Upper lobe of left lung (tissue), 6 donors: ENCODE measurements at places on chromosomes 1 and 21. TPM values are rescaled to one million over a fixed set of nuclear protein-coding genes. Genes with fewer than 3 reads are reported as not detected.

DNA sequence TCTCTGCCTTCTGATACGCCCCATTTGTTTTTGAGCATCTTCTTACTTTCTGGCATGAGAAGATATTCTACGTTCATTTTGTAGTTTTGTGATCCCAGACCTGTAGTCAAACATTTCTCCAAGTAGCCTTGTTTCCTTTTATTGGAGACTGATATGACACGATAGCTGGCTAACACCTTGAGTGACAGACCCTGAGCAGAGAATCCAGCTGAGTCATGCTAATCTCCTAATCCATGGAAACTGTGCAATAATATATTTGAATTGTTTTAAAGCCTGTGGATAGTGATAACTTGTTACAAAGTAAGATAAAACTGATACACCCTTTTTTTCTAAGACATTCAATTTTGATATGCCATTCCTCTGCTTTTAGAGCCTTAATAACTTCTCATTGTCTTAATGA, 1.2 kb upstream of the IFI44L start:
- peak overlapping the region; percentile 84 for H3K27ac ChIP-seq
- no peak for DNase-seq
- no peaks in the 10 kb centered on the region for H3K27me3 ChIP-seq
- H3K36me3 ChIP-seq, result no peaks in the 10 kb centered on the region
- no peak overlapping the region for H3K4me3 ChIP-seq

FRRS1 gene
- total RNA-seq, result 9.6 TPM

ILDR2 gene
- 0.40 TPM for total RNA-seq

GRCh38 chr1:209809611-209810010, 3.7 kb upstream of the IRF6 start:
- no peaks in the 10 kb centered on the region for H3K36me3 ChIP-seq
- H3K4me3 ChIP-seq, result no peak overlapping the region
- no peak overlapping the region for H3K27ac ChIP-seq
- no peaks in the 10 kb centered on the region for H3K27me3 ChIP-seq

GRCh38 chr1:41440321-41441085, 44.0 kb downstream of the EDN2 start:
- H3K27ac ChIP-seq, result no peak overlapping the region
- no peaks in the 10 kb centered on the region for H3K4me1 ChIP-seq
- no peak overlapping the region for H3K4me3 ChIP-seq
- no peak for DNase-seq
- no peaks in the 10 kb centered on the region for H3K27me3 ChIP-seq

DNA sequence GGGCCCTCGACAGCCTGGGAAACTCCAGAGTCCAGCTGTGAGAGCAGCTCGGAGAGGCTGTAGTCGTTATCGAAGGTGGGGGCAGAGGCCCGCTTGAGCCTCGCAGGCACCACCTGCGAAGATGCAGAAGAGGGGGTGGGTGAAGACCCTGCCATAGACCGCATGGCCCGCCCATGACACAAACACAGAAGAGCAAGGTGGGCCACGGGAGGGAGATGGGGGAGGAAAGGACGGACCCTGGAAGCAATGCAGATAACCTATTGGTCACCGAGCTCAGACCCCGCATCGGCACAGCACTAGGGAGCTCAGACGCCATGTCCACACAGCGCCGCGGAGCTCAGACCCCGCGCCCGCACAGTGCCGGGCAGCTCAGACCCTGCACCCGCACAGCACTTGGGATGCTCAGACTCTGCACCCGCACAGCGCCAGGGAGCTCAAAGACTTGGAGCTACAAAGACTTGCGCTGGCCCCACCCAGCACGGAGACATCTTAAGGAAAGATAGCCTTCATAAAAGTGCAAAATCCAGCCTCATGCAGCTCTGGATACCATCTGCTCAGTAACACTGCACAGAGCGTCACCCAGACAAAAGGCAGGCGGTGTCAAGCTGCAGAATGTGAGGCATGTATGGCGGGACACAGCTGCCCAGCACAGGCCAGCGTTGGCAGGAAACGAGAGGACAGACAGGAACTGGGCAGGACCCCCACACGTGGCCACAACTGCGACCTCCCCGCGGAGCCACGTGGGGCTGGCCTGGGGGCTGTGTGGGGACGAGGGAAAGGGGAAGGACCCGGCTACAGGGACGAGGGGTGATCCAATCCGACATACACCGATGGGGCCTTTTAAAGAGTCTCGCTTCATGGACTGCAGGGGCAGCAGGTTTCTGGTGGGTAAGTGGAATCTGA, 22.6 kb downstream of the RIPK4 start:
- no peak overlapping the region for H3K4me3 ChIP-seq
- H3K27ac ChIP-seq, result no peak overlapping the region
- no peak for DNase-seq
- no peaks in the 10 kb centered on the region for H3K27me3 ChIP-seq

DNA sequence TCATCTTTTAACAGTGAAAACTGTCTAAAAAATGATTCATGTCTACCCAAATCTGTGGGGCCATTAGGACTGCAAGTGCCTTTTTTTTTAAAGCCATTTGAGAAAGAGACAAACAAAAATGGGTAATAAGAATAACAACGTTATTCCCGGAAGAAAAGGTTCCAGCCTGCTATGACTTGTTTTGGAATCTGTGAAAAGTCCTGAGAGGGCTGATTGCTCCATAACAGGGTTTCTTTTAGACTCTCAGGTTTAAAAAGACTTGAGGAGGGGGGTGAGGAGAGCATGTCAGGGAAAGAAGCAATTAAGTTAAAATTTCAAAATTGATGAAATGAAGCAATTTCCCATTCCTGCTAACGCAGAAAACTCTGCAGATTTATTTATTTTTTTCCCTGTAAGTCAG, 56.4 kb downstream of the CACHD1 start:
- peaks cover 7% of the 10 kb centered on the region for H3K4me1 ChIP-seq
- H3K36me3 ChIP-seq, result no peaks in the 10 kb centered on the region
- no peaks in the 10 kb centered on the region for H3K27me3 ChIP-seq
- H3K4me3 ChIP-seq, result no peak overlapping the region
- H3K27ac ChIP-seq, result peak overlapping the region; percentile 53
- DNase-seq, result no peak

GRCh38 chr1:118881751-118882150, 106.4 kb downstream of the TBX15 start:
- no peaks in the 10 kb centered on the region for H3K36me3 ChIP-seq
- no peaks in the 10 kb centered on the region for H3K4me1 ChIP-seq
- no peak overlapping the region for H3K4me3 ChIP-seq
- no peak overlapping the region for H3K27ac ChIP-seq
- DNase-seq, result no peak

DNA sequence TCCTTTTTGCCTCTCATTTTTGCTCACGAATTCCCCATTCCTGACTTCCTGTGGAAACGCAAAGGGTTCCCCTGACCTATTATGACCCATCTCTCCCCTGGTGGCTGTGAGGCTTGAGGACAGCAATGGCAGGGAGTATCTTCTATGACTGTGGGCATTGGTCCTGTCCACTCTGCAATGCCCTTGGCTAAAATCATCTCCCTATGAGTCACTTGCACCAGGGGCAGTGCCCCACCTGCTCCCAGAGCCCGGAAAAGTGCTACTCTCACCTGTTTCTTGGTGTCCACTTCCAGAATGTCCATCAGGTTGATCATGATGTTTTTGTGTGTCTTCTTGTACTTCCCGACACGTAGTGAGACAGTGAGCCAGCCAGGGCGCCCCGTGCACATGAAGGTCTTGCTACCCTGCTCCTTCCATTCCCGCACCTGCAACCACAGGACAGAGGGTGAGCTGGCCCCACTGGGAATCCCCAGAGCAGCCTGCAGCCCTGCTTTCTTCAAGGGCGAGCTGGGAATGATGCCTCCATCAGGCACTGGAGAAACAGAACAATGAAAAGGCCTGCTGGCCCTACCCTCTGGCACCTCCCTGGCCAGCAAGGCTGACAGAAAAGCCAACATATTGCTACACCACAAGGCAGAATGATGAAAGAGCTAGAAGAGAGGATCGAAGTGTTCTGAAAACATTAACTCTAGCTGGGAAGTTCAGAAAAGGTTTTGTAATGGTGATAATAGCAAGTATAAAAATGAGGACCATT, 3.5 kb downstream of the DHCR24 start:
- H3K27me3 ChIP-seq, result no peaks in the 10 kb centered on the region
- H3K4me3 ChIP-seq, result peak overlapping the region; percentile 90
- no peaks in the 10 kb centered on the region for H3K36me3 ChIP-seq
- peaks cover 48% of the 10 kb centered on the region for H3K4me1 ChIP-seq

GRCh38 chr1:52552236-52552504, 722 bp downstream of the TUT4 start:
- H3K36me3 ChIP-seq, result no peaks in the 10 kb centered on the region
- peaks cover 12% of the 10 kb centered on the region for H3K4me1 ChIP-seq
- peak overlapping the region; percentile 97 for H3K4me3 ChIP-seq
- H3K27me3 ChIP-seq, result no peaks in the 10 kb centered on the region
- peak overlapping the region; percentile 93 for H3K27ac ChIP-seq

DNA sequence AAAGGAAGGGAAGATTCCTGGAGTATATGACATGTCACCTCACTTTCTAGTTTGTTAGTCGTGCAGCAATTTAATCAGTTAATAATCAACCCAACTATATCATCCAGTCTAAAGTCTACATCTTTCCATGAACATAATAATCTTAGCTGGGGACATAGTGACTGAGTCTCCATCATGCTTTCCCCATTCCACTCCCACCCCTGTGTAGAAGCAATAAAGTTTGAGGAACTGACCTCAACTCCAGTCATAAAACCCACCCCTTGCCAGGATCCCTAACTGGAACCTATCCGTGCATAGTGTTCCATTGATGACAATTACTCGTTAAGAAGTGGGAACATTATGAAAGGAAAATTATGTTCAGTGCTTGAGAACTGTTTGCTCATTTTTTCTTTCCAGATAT, 48.9 kb upstream of the MROH9 start:
- H3K36me3 ChIP-seq, result no peaks in the 10 kb centered on the region
- no peak for DNase-seq
- H3K4me1 ChIP-seq, result no peaks in the 10 kb centered on the region
- H3K27me3 ChIP-seq, result no peaks in the 10 kb centered on the region
- H3K4me3 ChIP-seq, result no peak overlapping the region

- H3K4me3 ChIP-seq, result no peak overlapping the region
- DNase-seq, result no peak
- no peaks in the 10 kb centered on the region for H3K36me3 ChIP-seq
- H3K4me1 ChIP-seq, result peaks cover 4% of the 10 kb centered on the region
- H3K27me3 ChIP-seq, result no peaks in the 10 kb centered on the region
Observed at GRCh38 chr1:162117039-162117774, 47.7 kb downstream of the NOS1AP start.

CD5L gene
- total RNA-seq, result 2.4 TPM

GRCh38 chr1:112244131-112244530, 151.9 kb upstream of the CTTNBP2NL start:
- H3K27me3 ChIP-seq, result no peaks in the 10 kb centered on the region
- H3K4me1 ChIP-seq, result no peaks in the 10 kb centered on the region
- no peak overlapping the region for H3K4me3 ChIP-seq
- no peak for DNase-seq

DNA sequence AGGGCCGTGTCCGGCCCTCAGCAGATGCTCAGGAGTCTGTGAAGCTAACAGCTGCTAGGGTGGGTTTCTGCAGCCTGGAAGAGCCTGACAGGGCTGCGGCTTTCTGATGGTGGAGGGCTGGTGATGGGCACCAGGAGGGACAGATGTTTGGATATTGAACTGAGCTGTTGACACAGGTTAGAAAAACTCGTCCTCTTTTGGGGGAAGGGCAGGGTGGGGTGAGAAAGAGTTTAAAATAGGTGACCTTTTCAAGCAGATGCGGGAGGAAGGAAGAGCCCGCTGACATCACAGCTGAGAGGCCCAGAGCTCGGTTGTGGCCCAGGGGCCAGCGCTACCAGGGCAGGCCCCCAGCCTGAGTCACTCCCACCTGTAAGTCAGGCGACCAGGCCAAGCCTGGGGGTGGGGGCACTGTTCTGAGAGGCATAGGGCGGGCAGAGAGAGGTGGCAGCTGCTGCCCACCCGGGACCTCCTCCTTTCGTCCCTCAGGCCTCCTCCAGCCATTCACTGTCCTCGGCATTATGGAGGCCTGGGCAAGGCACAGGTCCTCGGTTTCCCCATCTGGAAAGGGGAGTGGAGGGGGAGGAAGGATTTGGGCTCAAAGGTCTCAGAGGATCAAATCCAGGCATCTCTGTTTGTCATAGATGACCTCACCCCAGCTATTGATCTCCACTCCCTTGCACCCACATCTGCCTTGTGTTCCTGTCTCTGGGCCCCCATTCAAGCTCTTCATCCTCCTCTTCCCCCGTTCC, 32.3 kb upstream of the ID3 start:
- DNase-seq, result no peak
- no peaks in the 10 kb centered on the region for H3K36me3 ChIP-seq

GRCh38 chr1:85180869-85181268, 19.9 kb downstream of the SYDE2 start:
- H3K27me3 ChIP-seq, result no peaks in the 10 kb centered on the region
- H3K4me3 ChIP-seq, result no peak overlapping the region
- no peak for DNase-seq
- no peak overlapping the region for H3K27ac ChIP-seq

GRCh38 chr1:28744184-28744583, 7.4 kb downstream of the YTHDF2 start:
- no peaks in the 10 kb centered on the region for H3K27me3 ChIP-seq
- peaks cover 32% of the 10 kb centered on the region for H3K36me3 ChIP-seq
- DNase-seq, result no peak
- peaks cover 99% of the 10 kb centered on the region for H3K4me1 ChIP-seq

DNA sequence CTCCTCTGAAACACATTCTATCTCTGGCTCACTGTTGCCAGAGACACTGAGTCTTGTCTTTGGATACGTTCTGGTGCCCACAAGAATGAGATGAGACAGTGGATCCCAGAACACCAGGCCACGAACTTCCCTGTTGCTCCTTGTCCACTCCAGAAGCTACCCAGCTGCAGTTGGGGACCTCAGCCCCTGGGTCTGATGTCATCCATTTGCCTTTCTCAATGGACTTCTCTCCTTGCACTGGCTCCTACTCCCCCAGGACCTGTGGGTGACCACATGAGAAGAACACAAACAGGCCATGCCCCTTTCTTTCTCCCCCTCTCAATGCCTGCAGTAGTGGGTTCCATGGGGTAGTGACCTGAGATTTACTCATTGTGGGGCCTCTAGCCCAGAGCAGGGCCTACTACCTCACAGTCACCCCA, 5.9 kb downstream of the NBPF1 start:
- H3K36me3 ChIP-seq, result peaks cover 13% of the 10 kb centered on the region
- DNase-seq, result no peak
- H3K27ac ChIP-seq, result no peak overlapping the region
- H3K4me3 ChIP-seq, result no peak overlapping the region

GRCh38 chr1:58585166-58585565, 8.1 kb upstream of the TACSTD2 start:
- H3K27me3 ChIP-seq, result no peaks in the 10 kb centered on the region
- peak overlapping the region; percentile 79 for H3K27ac ChIP-seq
- no peak for DNase-seq
- no peak overlapping the region for H3K4me3 ChIP-seq

CREG1 gene
- 145 TPM for total RNA-seq

GRCh38 chr1:25677193-25677773, 60.7 kb downstream of the MAN1C1 start:
- no peak overlapping the region for H3K27ac ChIP-seq
- no peak for DNase-seq
- no peak overlapping the region for H3K4me3 ChIP-seq
- H3K4me1 ChIP-seq, result peaks cover 9% of the 10 kb centered on the region
- H3K36me3 ChIP-seq, result no peaks in the 10 kb centered on the region

GRCh38 chr21:43808367-43808766, 19.0 kb downstream of the RRP1 start:
- H3K36me3 ChIP-seq, result peaks cover 13% of the 10 kb centered on the region
- no peak overlapping the region for H3K27ac ChIP-seq
- DNase-seq, result no peak
- peaks cover 28% of the 10 kb centered on the region for H3K4me1 ChIP-seq
- no peak overlapping the region for H3K4me3 ChIP-seq
